Activated CD4-positive, alpha-beta T cell treated with anti-CD3 and anti-CD28 coated beads for 36 hours (primary cell): ENCODE measurements at places on chromosomes 6 and 20. TPM values are rescaled to one million over a fixed set of nuclear protein-coding genes. Genes with fewer than 3 reads are reported as not detected.

GRCh38 chr20:10074513-10074912, 39.7 kb downstream of the ANKEF1 start:
- no peaks in the 10 kb centered on the region for H3K4me1 ChIP-seq
- no peak for DNase-seq
- no peaks in the 10 kb centered on the region for H3K36me3 ChIP-seq
- H3K4me3 ChIP-seq: no peak overlapping the region

GRCh38 chr6:10518557-10519407, 2.4 kb upstream of the GCNT2 start:
- no peak overlapping the region for H3K27ac ChIP-seq
- DNase-seq: no peak
- no peaks in the 10 kb centered on the region for H3K27me3 ChIP-seq
- no peak overlapping the region for H3K4me3 ChIP-seq
- no peaks in the 10 kb centered on the region for H3K36me3 ChIP-seq

ZNF831 gene
- 8.6 TPM for total RNA-seq

DNA sequence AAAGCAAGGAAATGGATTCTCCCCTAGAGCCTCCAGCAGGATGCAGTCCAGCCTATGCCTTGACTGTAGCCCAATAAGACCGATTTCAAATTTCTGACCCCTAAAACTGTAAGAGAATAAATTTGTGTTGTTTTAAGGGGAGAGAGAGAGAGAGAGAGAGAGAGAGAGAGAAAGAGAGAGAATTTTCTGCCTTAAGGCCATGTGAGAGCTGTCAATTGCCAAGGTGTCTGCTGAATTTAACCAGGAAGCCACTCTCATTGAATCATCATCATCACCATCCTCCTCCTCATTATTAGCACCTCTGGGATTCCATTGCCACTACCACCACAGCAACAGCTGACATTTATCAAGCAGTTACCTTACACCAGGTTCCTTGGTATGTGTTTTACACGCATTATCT, 27.8 kb upstream of the TNFRSF21 start:
- H3K27me3 ChIP-seq: peaks cover 2% of the 10 kb centered on the region
- H3K4me3 ChIP-seq: no peak overlapping the region
- H3K4me1 ChIP-seq: no peaks in the 10 kb centered on the region
- H3K36me3 ChIP-seq: no peaks in the 10 kb centered on the region

DNA sequence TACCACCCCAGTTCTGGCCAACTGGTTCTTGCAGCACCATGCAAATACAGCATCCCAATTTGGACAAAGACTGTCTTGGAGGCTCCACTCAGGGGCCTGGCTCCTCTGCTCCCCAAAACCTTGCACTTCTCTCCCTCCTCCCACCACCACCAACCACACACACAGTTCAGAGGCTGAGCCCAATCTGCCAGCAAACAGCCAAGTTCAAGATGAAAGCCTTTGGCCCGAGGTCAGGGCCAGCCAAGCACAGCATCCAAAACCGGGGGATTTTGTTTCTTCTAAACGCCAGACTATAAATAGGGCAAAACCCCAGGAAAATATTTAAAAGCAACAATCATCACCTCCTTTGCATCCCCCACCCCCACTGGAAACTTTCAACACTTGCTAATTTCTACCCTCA, 5.7 kb downstream of the KCNK5 start:
- peak overlapping the region; percentile 39 for H3K4me3 ChIP-seq
- no peak for DNase-seq
- no peaks in the 10 kb centered on the region for H3K27me3 ChIP-seq
- peaks cover 72% of the 10 kb centered on the region for H3K4me1 ChIP-seq

DNA sequence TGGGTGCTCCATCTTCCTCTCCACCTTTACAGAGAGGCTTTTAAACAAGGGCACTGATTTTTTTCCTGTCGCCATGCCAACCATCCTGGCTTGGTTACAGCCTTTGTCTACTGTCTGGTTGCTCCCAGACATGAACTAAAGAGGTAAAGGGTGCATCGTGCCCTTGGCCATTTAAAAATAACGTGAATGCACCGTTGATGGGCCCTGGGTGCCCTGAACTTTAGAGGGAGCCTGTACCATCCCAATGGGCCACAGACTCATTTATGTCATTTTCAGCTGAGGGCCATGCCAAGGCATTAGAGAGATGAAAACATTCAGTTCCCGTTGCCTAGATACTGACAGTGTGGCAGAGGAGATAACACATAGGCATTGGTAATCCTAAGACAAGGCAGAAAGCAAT, 23.3 kb downstream of the TMC2 start:
- H3K4me3 ChIP-seq: no peak overlapping the region
- DNase-seq: no peak
- H3K27me3 ChIP-seq: peaks cover 40% of the 10 kb centered on the region
- H3K27ac ChIP-seq: no peak overlapping the region
- H3K4me1 ChIP-seq: no peaks in the 10 kb centered on the region

DNA sequence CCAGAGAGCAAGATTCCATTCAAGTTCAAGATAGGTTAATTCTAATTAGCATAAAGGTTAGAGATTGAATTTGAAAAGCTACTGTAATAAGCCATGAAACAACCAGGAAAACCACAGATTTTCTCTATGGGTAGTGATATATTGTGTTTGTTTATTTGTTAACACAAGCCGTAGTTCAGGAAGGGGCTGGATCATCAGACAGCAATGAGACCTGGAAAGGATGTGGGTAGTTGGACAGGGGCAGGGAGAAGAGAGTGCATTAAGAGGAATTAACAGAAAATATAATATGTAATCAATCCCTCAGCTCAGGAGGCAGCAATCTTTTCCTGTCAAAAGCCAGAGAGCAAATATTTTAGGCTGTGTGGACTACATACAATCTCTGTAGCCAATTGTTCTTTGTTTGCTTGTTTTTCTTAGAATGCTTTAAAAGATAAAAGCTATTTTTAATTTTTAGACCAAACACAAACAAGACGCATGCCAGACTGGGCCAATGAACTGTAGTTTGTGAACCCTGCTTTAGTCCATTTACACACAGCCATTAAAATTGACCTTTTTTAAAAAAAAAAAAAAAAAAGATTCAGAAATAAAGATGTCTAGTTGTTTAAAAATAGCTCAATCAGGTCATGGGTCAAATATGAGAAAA, 398.7 kb upstream of the MARCKS start:
- H3K36me3 ChIP-seq: no peaks in the 10 kb centered on the region
- no peak overlapping the region for H3K4me3 ChIP-seq
- no peak for DNase-seq
- peaks cover 5% of the 10 kb centered on the region for H3K27me3 ChIP-seq
- no peaks in the 10 kb centered on the region for H3K4me1 ChIP-seq
- H3K27ac ChIP-seq: no peak overlapping the region

GRCh38 chr6:32096394-32097258, 12.5 kb downstream of the TNXB start:
- DNase-seq: no peak
- H3K27ac ChIP-seq: no peak overlapping the region
- H3K4me1 ChIP-seq: no peaks in the 10 kb centered on the region

GRCh38 chr6:129350278-129350677, 359.7 kb downstream of the ARHGAP18 start:
- H3K27ac ChIP-seq: no peak overlapping the region
- H3K27me3 ChIP-seq: peaks cover 4% of the 10 kb centered on the region
- H3K4me1 ChIP-seq: no peaks in the 10 kb centered on the region
- no peak for DNase-seq
- no peaks in the 10 kb centered on the region for H3K36me3 ChIP-seq

- no peak for DNase-seq
- no peaks in the 10 kb centered on the region for H3K4me1 ChIP-seq
- H3K4me3 ChIP-seq: no peak overlapping the region
- H3K27ac ChIP-seq: no peak overlapping the region
- H3K36me3 ChIP-seq: no peaks in the 10 kb centered on the region
- no peaks in the 10 kb centered on the region for H3K27me3 ChIP-seq
Measured at GRCh38 chr6:10122164-10122563, 292.7 kb downstream of the TFAP2A start.

GSTA3 gene
- not detected for total RNA-seq

SLC22A2 gene
- not detected for total RNA-seq

DNA sequence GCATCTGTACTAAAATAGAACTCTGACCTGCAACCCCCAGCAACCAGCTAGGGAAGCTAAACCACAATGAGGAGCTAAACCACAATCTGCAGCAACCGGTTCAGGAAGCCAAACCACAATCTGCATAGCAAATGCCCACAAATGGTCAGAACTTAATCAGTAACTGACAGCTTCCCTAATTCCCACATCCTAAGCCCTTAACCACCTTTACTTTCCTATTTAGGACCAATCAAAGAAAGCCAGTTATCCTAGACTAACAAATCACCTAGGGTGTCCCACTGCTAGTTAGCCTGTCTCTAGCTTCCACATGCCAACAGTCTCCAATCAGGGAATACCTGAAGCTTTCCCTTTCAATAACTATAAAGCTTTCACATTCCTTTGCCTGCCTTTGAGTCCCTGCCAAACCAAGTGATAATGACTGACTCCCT, 424.6 kb upstream of the PTCHD4 start:
- H3K27ac ChIP-seq: no peak overlapping the region
- no peaks in the 10 kb centered on the region for H3K36me3 ChIP-seq
- H3K4me1 ChIP-seq: no peaks in the 10 kb centered on the region
- H3K4me3 ChIP-seq: no peak overlapping the region
- no peak for DNase-seq
- H3K27me3 ChIP-seq: no peaks in the 10 kb centered on the region

OR2B6 gene
- total RNA-seq: not detected

NOTCH4 gene
- 0.69 TPM for total RNA-seq

DNA sequence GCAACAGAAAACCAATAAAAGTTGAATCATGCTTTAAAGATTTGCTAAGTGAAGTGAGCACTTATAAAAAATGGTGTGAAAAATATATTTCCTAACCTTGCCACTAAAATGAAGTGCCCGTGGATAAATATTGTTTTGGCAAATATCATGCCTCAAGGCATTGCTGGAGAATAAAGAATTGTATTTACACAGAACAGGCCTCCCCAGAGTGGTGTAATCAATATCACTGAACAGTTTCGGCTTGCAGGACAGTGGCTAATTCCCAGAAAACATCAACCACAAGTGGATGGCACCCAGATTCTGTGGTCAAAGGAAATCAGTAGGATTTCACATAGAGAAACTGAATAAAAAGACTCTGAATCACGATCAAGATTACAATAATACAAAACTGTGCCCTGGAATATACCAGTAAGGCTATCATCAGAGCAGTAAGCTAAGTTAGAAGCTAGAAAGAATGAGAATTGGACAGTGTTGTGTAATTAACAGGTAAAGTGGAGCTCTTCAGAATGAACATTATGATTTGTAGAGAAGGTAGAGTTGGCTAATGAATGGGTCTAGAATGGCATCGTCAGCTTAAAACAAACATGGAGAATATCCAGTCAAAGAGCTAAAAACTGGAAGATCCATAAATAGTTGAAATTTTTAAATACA, 1026.9 kb upstream of the ADGRB3 start:
- H3K4me3 ChIP-seq: no peak overlapping the region
- H3K27ac ChIP-seq: no peak overlapping the region
- no peak for DNase-seq
- H3K36me3 ChIP-seq: no peaks in the 10 kb centered on the region
